ENCODE measurements at places on chromosomes 5 and 9. TPM values are rescaled to one million over a fixed set of nuclear protein-coding genes. Genes with fewer than 3 reads are reported as not detected.
A peak's percentile ranks its signal among the peaks of the same experiment; 100 is the strongest.

- H3K4me1 ChIP-seq = no peaks in the 10 kb centered on the region
- DNase-seq = no peak
- no peaks in the 10 kb centered on the region for H3K27me3 ChIP-seq
- no peaks in the 10 kb centered on the region for H3K36me3 ChIP-seq
- H3K4me3 ChIP-seq = no peak overlapping the region
- H3K27ac ChIP-seq = no peak overlapping the region
Observed at GRCh38 chr5:56632199-56632598, 183.2 kb upstream of the MAP3K1 start.

- no peak overlapping the region for H3K4me3 ChIP-seq
- no peak overlapping the region for H3K27ac ChIP-seq
- no peak for DNase-seq
- H3K4me1 ChIP-seq = no peaks in the 10 kb centered on the region
- H3K36me3 ChIP-seq = no peaks in the 10 kb centered on the region
Observed at GRCh38 chr5:117189784-117190183, 615.2 kb upstream of the SEMA6A start.

DNA sequence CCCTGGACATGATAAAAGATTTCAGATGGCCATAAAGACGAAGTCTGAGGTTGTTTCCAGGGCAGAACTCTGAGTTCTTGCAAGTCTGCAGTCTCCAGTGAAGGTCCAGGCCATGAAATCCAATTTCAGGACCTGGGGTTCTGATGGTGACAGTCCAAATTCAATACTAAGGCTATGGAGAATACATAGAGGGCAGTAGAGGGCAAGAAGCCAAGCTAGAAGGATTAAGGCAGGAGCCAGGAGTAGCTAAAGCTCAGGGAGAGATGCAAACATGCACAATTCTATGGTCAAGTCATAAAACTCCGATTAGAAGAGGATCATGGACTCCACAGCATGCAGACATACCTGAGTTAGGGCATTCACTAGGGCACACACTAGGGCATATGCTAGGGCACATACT is 11.4 kb downstream of the SLIT3 start:
- peaks cover 7% of the 10 kb centered on the region for H3K27me3 ChIP-seq
- DNase-seq = no peak
- no peaks in the 10 kb centered on the region for H3K4me1 ChIP-seq
- no peaks in the 10 kb centered on the region for H3K36me3 ChIP-seq

- H3K27ac ChIP-seq = peak overlapping the region; percentile 82
- no peaks in the 10 kb centered on the region for H3K36me3 ChIP-seq
- H3K27me3 ChIP-seq = peaks cover 44% of the 10 kb centered on the region
- no peak for DNase-seq
- H3K4me1 ChIP-seq = peaks cover 48% of the 10 kb centered on the region
- H3K4me3 ChIP-seq = peak overlapping the region; percentile 76
Observed at GRCh38 chr9:4298255-4299004, 1.4 kb downstream of the GLIS3 start.

DNA sequence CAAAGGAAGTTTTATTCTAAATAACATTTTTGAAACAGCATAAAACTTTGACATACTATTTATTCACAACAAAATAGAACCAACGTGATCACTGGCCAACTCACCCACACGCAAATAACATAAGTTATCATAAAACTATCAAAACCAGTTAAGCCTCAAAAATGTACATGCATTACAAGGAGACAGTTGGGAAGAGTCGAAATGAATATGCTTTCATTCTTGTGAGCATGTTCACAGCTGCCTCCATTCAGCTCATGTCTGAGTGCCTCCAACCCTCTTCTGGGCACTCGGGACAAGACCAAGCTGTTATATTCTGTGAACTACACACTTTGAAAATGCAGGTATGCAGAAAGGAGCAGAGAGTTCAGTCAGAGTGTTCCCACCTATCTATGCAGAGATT is 284.9 kb downstream of the BNC2 start:
- no peak overlapping the region for H3K4me3 ChIP-seq
- H3K4me1 ChIP-seq = no peaks in the 10 kb centered on the region
- H3K27ac ChIP-seq = no peak overlapping the region
- no peaks in the 10 kb centered on the region for H3K27me3 ChIP-seq

The CER1 gene
- not detected for polyA plus RNA-seq

The MLANA gene
- not detected for polyA plus RNA-seq

The PCDHB12 gene
- polyA plus RNA-seq = 0.11 TPM

All from spleen (tissue), 13 donors.